ENCODE measurements at places on chromosomes 3 and 15. TPM values are rescaled to one million over a fixed set of nuclear protein-coding genes. Genes with fewer than 3 reads are reported as not detected.

DNA sequence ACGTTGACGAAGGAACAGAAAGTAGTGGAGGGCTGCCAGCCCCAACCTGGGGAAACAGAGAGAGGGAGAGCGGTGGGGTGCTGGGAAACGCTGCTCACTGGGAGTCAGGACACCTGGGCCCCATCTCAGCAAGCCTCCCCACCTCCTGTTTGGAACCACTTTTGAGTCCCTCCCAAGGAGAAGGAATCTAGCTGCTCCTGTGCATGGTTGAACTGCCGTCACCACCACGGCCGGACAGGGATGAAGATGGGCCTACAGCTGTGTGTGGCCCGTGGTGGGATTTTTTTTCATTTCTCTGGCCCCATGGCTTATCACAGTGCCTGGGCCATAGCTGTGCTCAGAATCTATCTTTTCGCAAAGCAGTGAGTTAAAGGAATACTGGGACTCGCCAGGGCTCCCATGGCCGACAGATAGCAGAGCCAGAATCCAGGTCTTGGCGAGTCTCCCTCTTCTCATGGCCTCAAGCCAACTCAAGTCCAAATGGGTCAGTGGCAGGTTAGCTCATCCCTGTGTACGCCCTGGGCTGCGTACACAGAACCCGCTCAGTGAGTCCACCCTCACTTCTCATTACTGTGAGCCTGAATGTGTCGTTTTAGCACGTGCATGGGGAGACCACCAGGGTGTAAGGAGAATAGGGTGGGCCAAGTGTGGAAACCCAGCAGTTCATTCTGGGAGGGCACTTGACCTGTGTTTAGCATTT, 271.2 kb downstream of the FAM43A start:
- no peak for DNase-seq

GRCh38 chr3:134846911-134847317, 51.9 kb downstream of the EPHB1 start:
- DNase-seq, result peak; percentile 18

- peak; percentile 98 for DNase-seq
Observed at GRCh38 chr3:162295323-162295983, 798.8 kb downstream of the OTOL1 start.

DNA sequence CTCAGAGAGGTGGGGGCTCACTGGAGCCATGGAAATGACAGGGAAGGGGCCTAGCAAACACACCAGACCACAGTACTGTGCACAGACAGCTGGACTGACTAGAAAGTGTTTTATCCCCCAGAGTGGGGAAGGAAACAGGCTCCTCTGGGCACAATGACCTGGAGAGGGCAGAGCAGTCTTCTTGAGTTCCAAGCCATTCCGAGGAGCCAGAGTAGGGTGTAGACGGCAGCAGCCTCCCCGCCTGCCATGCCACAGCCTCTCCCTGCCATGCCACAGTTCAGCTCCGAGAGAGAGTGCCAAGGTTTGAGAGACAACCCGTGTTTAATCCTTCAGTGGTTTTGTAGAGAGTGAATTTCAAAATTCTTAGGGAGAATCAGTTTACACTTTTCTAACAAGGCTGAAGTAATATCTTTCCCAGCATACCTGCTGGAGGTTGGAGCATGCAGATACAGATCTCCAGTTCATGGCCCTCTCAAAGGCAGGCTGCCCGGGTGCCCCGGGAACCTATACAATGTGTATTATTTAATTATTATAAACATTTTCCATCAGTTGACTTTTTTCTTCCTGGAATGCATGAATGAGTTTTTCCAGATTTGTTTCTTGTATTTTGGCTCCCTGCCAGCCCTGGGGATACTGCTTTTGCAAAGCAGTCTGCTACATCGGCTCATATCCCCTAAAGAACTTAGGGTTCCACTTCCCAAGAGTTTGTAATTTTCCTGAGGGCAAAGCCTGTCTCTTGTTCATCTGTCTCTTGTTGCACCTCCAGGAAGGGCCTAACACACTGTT, 3.2 kb downstream of the PODXL2 start:
- no peak for DNase-seq

DNA sequence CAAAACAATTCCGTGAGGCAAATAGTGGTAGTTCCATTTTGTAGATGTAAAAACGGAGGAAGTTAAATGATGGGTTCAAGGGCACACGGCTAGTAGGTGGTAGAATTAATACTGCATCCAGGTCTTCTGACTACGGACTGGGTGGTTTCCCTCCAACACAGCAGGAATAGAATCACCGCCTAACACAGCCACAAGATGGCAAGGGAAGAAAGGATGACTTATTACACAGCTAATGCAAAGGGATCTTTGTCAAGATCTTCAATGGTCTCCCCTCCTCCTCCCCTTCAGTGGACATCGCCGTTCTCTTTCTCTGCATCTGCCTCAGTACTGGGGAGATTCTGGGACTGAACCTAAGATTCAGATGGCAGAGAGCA, 524 bp upstream of the TOPBP1 start:
- DNase-seq, result peak; percentile 71

GRCh38 chr15:95957861-95958260, 372.6 kb upstream of the NR2F2 start:
- DNase-seq, result no peak

DNA sequence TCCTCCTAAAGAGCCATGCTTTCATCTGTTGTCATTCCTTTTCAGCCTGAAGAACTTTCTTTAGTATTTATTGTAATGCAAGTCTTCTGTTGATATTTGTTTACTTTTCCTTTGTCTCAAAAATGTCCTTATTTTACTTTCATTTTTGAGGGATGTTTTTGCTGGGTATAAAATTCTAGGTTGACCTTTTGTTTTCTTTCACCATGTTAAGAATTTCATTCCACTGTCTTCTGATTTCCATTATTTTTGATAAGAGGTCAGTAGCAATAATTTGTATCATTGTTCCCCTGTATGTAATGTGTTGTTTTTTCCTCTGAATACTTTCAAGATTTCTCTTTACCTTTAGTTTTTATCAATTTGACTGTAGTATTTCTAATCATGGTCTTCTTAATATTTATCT, 91.1 kb downstream of the RSRC1 start:
- DNase-seq, result no peak

DNA sequence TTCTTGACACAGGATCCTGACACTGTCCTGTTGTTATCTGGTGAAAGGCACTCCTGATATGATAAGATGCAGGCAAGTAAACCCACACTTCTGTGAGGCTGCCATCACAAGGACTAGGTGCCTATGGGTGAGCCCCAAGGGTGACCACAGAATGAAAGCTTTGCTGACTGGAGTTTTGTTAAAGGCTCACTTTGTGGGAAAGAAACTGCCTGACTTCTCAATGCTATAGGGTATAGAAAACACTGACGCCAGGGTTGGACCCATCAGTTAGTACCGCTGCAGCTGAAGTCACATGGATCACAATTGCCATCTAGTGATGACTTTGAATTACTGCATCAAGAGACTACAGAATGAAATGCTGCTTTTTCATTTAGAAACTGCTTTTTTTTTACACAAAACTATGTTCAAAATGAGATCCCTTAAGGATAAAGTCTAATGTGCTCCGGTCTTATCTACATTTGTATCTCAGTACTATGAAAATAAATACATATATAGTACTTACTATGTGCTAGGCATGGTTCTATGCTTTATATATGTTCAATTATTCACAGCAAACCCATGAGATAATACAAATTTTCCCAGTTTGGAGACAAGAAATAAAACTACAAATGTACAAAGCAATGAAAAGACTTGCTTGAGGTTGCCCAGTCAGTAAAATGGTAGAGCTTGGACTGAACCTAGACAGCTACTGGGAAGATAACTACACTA, 64.2 kb upstream of the CMSS1 start:
- DNase-seq, result peak; percentile 89

- DNase-seq, result no peak
Observed at GRCh38 chr15:78768096-78768495, 43.2 kb downstream of the ADAMTS7 start.

DNA sequence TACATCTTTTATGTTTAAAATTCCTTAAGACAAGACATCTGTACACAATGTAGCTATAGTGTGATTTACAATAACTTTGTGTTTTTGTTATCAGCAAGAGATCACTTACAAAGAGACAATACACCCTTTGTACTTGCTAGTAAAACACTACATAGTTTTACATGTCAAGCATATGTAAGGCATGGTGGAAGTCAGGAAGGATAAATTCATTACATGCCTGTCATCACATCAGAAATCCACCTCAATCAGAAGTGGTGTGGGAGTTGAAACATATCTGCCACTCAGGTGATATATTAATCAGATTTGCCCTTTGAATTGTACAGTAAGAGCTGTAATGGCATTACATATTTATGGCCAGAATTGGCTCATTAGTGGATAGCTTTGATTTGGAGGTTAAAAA, 95.5 kb downstream of the MBNL1 start:
- no peak for DNase-seq

DNA sequence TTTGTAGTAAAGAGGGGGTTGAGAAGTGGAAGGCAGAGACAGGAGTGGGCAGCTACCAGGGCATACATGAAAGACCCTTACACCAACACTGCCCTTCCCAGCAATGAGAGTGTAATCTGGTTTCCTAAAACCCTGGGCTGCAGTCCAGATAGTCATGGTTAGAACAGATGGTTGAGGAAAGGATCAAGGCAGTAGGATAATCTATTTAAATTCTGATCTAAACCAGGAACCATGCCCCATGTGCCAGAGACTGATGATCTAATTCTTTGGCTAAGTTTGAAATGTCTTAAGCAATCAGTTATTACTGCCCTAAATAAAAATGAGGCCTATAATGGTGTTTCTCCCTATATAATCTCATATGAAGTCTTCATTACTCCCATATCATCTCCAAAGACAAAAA, 59.6 kb downstream of the PRTG start:
- DNase-seq, result no peak

GRCh38 chr15:50531766-50532165, 14.7 kb downstream of the USP50 start:
- no peak for DNase-seq

- no peak for DNase-seq
Observed at GRCh38 chr3:115616461-115616860, 6.8 kb upstream of the GAP43 start.

DNA sequence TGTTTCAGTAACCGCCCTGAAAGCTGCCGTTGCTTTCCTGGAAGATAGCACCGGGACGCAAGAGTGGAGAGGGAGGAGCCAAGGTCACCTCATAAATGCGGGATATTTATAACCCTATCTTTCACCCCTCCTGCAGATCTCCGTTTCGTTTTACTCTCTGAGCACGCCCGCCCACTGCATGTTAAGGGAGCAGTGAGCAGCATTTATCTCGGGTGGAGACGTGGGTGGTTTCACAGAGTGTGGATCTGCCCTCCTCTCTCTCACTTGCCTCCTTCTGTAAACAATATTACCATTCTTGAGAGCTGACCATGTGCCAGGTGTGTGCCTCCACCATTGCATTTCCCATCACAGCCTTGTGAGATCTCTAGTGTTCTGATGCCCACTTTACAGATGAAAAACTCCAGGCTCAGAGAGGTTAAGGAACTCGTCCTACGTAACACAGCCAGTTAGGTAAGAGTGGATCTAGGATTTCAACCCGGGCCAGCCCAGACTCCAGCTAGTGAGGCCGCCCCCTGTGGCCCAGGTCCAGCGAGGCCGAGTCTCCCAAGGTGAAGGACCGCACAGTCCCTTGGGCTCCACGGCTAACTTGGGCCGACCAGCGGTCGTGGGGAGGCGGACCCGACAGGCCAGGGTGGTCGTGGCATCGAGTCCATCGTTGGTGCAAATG, 16.9 kb upstream of the SEMA4B start:
- peak; percentile 85 for DNase-seq

DNA sequence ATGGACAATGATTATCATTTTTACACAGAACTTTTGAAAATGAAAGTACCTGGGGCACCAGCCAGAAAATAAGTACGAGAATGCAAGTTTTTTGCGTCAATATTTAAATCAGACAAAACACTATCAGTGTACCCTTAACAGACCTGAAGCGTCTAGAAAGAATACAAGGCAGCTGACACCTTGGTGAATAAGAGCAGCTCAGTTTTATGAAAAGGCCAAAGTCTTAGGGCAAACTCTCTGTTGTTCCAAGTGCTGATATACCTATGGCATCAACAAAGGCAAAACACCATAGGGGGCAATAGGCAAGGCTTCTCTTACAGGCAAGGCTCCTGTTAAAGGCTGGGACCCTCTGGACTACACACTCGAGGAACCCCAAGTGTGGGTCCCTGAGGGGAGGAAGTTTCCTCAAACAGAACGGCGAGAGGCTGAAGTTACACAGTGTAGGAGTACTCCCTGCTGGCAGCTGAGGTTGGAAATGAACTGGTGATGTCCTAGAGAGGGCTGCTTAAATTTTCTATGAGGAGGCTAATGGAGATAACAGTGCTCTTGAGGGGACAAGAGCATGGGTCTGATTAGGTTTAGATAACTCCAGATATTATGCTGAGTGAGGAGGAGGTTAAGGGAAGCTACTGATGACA, 291.0 kb downstream of the TIGIT start:
- no peak for DNase-seq

- no peak for DNase-seq
Observed at GRCh38 chr15:62142736-62143135, 22.3 kb downstream of the C2CD4B start.

- no peak for DNase-seq
Observed at GRCh38 chr3:9491506-9491905, 62.1 kb downstream of the LHFPL4 start.

DNA sequence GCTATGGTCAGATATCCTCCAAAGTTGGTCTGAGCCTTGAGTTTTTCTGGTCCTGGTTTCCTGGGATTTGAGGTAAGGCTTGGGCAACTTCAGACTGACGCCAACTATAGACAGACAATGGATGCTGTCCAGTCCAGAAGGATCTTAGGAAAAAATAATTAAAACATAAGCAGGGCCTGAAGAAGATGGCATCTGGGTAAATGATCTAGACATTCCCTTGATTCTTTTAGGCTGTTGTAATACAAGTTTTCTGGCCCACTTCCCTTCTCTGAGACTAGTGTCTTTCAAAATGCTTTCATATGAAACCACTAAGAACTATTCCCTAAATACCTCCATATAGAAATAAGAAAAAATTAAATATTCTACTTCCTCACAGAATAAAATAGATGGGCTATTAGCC, 47.7 kb upstream of the PLXND1 start:
- DNase-seq, result no peak

DNA sequence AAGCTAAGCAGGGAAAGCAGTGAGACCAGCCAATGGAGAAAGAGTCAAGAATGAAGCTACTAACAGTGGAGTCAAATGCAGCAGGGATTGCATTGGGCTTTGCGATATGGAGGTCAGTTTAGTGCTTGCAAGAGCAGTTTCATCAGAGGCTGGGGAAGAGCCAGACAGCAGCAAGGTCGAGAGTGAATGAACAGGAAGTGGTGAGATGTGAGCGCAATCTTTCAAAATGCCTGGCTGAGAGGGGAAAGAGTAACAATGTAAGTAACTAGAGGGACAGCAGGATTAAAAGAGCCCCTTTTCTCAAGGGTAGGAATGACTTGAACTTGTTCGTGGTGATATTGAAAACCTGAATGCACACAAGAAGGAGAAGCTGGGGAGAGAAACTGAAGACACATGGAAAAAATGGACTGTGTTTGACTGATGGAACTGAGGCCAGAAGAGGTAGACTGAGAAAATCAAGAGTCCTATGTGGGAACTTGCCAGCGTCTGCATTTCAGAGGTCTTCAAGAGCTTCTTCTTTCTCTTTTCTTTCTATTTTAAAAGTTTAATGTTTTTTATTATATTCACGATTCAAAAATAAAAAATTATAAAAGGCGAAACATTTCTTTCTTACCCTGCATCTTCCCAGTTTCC, 30.6 kb upstream of the GPR160 start:
- DNase-seq, result peak; percentile 42

Gene GTPBP8
- total RNA-seq, result 25.8 TPM

Gene RAD18
- total RNA-seq, result 112 TPM

Gene MUC4
- total RNA-seq, result not detected

Gene SMAD6
- total RNA-seq, result 37.9 TPM

Gene SSUH2
- total RNA-seq, result 0.10 TPM

Gene RARRES1
- total RNA-seq, result not detected

Gene CORO2B
- total RNA-seq, result 0.43 TPM

All from A172 (cell line).